ENCODE measurements at places on chromosomes 11 and 22. TPM values are rescaled to one million over a fixed set of nuclear protein-coding genes. Genes with fewer than 3 reads are reported as not detected.

TCN2 gene
- 73.5 TPM for polyA plus RNA-seq

DNA sequence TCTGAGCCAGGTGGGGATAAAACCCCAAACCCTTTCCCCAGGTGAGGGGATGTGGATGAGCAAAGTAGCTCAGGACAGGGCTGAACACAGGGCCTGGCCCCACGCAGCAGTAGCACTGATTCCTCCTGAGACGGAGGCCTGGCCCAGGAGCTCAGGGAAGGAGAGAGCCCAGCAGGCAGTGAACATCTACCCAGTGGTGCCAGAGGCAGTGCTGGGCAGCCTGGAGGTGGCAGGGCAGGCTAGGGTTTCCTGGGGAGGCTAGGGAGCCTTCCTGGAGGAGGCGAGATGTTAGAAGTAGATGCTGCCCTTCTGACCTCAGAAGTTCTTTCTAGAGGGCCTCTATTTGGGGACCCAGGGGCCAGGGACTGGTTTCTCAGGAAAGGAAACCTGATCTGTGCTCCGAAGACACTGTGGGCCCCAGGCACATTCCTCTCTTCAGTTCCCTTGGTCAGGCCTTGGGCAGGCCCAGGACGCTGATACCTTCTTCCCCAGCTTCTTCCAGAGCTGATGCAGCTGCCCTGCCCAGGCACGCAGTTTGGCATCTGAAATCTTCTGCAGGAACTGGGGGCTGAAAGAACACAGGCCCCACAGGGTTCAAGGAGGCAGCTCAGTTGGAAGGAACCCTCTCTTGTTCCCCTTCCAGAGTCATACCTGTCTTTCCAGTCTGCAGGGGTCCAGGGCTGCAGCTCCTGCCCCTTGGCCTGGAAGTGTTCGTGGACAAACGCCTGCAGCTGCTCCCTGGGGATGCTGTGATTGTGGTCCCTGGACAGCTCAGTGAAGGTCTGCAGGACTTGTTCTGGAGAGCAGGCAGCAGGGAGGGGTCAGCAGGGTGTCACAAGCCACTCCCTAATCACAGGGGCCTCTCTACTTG lies 16.8 kb downstream of the TREH start:
- no peak for DNase-seq

GRCh38 chr11:128415539-128415938 lies 171.8 kb downstream of the ETS1 start:
- no peak for DNase-seq

SIK2 gene
- 20.0 TPM for polyA plus RNA-seq

DNA sequence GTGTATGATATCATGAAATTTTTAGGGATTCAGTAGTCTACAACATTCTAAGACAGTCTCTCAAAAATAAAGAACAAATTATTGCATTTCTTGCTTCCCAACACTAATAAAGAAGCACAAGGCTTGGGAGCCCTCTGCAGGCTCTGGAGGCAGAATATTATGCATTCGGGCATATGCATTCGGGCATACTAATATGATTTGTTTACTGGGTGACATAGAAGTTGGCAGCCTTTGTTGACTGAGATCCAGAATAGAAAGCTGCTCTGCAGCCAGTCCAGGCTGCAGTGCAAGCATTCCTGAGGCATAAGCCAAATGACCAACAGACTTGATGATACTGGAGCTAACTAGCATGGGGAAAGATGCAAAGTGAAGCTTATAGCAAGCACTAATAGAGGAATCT lies 945.5 kb downstream of the OPCML start:
- no peak for DNase-seq
